ENCODE measurements at places on chromosomes 11 and 22.

DNA sequence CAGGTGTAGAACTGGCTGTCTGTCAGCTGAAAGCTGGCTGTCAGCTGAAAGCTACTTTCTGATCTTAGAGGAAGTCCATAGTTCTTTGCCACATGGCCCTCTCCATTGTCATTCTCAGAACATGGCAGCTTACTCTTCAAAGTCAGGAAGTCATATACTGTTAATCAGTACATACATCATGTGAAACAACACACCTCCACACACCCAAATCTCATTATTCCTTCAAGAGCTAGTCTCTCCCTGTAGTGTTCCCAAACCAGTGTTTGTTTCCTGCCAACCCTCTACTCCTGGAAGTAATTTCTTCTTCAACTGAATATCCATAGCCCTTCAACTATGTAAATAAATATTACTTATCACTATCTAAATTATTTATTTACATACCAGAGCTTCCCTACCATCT is 58.9 kb downstream of the OR5AK2 start:
- DNase-seq: no peak

DNA sequence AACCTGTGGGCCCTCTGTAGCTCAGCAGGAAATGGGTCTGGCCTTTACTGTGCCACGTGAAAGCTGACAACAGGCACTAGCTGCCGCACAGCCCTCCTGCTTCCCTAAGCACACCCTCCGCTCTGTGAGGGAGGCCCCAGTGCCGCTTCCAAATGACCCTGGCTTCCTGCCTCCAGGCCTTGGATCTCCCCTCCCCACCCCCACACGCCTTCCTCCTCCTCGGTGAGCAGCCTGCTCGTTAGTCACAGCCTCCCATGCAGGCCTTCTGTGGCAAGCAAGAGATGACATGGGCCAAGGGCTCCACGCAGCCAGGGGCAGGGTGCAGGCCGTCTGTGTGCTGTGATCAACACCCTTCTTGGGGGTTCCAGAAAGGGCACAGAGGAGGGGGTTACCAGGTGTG is 15.3 kb upstream of the RASL10A start:
- no peak for DNase-seq

DNA sequence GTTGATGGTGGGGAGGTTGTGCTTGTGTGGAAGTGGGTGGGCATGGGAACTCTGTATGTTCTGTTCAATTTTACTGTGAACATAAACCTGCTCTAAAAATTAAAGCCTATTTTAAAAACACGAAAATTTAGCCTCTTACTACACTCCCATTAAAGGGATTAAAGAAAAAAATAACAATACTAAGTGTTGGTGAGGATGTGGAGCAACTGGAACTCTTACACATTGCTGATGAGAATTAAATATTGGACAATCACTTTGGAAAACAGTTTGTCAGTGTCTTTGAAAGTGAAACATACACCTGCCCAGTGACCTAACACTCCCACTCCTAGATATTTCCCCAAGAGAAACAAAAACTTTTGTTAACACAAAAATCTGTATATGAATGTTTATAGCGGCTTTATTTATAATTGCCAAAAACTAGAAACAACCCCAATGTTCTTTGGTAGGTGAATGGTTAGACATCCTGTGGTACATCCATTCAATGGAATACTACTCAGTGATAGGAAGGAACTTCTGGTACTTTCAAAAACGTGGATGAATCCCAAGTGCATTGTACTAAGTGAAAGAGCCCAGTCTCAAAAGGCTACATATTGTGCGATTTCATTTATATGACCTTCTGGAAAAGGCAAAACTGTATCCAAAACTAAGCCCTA is 23.5 kb downstream of the LRRC32 start:
- no peak for DNase-seq

DNA sequence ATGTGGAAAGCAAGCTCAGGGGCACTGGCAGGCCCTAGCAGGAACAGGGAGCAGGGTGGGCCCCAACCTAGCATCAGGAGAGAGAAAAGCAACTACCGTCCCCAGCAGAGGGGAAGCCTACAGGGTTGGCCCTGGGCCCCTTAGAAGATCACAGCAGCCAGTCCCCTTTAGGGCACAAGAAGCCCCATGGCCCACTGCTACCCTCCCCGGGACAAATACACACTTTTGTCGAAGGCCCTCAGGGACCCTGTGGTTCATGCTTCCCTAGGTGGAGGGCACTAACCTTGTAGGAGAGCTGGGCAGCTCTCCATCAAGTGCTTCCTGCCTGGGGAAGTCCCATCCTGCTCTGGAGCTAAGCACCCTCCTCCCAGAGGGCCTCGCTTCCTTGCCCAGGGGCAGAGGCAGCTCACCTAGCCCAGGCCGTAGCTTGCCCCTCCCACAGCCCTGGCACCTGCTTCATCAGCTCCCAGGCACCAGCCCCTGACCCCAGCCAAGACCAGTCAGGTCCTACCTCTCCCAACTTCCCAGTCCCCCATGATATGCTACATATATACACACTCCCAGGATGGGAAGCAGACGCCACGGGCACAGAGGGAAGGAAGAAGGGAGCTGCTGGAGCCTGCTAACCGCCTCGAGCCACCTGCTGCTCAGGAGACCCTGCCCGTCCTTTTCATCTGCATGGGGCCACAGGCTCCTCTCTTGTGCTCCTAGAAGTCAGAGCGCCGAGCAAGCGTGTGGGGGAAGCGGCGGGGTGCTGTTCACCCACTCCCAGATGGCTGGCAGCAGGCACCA is 20.1 kb downstream of the SUN2 start:
- no peak for DNase-seq

- no peak for DNase-seq
Observed at GRCh38 chr11:76455331-76455730, 10.5 kb downstream of the EMSY start.

DNA sequence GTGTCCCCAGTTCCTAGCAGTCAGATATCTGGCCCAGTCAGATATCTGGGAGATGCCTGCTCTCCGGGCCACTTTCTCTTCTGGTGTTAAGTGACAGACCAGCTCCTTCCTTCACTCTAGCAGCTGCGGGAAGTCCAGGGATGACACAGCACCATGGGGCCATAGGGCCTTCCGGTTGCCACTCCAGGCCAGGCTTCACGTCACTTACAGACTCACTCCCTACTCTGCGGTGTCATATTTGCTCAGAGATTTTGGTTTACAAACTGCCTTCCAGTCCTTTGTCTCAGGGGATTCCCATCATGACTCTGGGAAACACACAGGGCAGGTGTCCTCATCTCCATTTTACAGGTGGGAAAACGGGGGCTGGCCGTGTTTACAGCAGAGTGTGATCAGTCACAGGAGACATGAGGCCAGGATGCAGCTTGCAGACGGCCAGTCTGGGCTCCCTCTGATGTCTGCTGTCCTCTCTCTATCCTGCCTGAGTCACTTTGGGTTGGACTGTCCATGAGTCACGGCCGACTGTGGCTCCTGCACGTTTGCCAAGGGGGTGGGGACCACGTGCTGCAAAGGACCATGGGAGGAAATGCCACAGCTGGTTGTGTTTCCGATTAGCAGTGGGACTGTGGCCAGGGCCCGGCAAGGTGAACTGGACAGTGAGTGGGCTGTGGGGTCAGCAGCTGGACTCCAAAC is 8.2 kb upstream of the TBC1D22A start:
- DNase-seq: peak; percentile 42

DNA sequence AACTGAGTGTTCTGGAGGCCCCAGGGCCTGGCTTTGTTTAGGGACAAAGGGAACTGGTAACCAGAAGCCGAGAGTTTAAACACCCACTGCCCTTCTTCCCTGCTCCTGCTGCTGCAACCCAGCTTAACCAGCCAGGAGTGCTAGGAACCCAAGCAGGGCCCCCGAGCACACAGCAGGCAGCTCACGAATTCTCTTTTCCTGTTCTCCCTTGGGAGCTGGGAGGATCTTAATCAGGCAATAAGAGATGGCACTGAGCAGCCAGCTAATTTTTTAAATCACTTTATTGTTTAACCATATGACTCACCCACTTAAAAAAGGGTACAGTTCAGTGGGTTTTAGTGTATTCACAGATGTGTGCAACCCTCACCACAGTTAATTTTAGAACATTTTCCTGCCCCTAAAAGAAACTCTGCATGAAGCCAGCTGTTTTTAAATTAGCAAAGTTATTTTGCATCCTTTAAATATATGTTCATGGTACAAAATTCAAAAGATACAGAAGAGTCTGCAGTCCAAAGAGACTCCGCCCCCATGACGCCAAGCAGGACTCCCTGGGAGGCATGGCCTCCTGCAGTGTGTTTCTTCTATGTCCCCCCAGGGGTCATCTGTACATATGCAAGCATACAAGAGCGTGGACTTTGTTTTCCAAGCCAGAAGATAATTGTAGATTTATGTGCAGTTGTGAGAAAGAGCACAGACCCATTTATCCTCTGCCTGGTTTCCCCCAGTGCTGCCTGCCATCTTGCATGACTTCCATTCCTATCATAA is 18.9 kb upstream of the PPP6R3 start:
- DNase-seq: no peak

DNA sequence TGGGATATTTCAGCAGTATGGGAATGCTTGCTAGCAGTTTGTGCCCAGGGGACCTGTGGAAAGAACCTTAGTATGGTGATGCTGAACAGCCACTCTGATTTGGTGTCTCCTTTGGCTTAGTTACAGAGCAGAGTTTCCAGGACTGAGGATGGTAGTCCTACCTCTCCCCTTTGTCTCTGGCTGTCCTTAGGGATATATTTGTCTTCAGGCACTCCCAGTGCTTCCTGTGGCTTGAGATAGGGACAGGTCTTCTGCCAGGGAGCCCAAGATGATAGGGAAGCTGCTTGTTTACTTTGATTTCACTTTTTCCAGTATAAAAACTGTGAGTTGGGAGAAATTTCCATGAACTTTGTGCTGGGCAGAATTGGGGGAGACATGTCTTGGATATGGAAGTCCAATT is 28.2 kb downstream of the ANKRD42 start:
- DNase-seq: no peak

DNA sequence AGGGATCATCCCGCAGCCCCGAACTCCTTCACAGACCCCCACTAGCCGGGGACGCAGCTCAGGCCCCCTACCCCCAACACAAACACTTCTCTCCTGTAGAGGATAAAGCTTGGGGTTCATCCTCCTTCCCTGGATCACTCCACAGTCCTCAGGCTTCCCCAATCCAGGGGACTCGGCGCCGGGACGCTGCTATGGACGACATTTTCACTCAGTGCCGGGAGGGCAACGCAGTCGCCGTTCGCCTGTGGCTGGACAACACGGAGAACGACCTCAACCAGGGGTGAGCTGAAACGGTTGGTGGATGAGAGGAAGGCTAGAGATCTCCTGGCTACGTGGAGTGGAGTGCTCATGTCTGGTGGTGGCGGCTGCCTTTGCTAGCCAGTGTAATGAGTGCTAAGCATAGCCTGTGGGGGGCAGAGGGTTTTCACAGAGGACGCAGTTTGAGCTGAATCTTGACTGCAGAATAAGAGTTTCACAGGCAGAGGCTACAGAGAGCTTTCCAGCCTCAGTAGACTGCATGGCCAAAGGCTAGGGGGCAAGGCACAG is 580 bp downstream of the ILK start:
- peak; percentile 35 for DNase-seq

DNA sequence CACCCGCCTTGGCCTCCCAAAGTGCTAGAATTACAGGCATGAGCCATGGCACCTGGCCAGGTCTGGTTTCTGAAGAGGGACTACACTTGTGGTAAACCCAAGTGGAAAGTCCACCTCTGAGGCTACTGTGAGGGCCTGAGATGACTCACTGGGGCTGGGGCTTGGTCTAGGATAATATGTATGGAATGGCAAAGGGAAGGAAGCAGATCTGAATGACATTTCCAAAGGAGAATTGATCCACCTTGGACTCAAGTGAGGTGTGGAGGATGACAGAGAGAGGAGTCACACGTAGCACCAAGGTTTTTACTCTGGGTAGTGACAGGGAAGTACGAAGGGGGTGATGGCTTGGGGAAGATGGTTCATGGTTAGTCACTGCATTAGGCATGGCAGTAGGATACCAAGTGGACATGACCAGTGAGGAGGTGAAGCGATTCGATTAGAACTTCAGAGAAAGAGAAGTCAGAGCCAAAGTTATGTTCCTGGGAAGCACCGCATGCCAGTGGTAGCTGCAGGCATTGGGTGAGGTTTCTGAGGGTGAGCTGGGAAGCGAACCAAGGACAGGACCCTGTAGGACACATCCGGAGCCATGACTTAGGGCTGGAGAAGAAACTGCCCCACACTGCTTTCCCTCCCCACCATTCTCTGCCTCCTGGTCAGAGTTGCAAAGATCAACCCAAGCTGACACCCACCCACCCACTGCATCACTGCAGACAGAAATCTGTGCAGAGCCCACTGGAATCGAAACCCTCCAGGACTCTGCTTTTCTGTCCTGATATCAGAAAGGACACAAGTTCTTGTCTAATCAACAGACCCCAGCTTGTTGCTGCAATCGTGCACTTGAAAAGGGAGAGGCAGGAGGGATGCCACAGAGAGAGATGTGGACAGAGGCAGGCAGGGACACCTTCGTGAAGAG is 13.0 kb upstream of the BCL9L start:
- DNase-seq: no peak

- no peak for DNase-seq
Observed at GRCh38 chr11:64333556-64333955, 6.4 kb upstream of the CCDC88B start.

DNA sequence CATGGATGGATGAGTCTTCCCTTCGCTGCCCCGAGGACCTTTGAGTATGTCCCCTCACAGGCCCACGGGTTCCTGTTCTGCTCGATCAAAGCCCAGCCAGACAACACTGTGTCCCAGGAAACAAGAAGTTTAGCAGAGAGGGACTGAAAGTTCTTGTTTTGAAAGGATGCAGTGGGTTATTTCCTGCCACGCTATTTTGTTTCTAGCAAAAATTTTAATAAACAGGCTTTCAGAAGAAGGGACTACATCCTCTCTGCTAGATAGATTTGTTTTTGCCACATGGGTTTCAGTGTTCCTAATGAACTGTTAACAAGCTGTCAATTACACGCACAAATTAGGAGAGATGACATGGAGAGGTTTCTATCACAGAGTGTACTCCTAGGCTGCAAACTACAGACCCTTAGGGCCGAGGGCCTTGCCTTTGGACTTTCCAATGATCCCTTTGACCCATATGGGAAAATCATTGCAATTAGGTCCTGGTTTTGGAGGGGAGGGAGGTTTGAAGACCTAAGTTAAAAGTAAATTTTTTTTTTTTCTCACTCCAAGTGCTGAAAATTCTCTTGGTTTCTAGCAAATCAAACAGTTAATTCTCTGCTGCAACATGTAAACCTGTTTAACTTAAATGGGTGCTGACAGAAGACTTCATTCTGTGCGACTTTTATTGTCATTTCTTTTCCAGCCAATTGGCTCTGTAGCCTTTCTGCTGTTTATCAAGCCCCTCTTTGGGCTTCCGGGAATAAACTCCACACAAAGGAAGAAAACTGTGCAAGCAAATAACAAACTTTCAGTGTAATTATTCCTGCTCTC is 81.4 kb downstream of the RCN1 start:
- DNase-seq: no peak

GRCh38 chr11:109527496-109527895 is 105.5 kb downstream of the C11orf87 start:
- no peak for DNase-seq

DNA sequence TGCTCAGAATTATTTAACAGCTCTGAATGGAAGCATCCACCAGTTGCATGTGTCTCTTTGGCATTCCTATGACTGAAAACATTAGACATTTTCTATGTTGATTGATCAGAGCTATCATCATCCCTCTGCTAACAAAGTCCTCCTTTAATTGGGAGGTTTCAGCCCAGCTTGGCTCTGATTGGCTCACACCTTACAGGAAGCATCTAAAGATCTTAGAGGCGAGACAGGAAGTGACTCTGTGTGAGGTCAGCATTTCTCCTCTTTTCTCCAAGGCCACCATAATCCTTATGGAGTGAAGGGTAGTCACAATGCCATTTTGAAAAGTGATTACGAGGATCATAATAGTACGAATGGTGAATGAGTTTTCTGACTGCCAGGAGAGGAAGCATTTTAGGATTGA is 260.8 kb downstream of the MIAT start:
- DNase-seq: no peak

All from prostate gland (tissue), 2 donors.